Stimulated activated CD4-positive, alpha-beta T cell treated with anti-CD3 and anti-CD28 coated beads, Interleukin-4, amount 100 ng/mL, for 1 hour (primary cell): ENCODE measurements at places on chromosomes 4 and X.
A peak's percentile ranks its signal among the peaks of the same experiment; 100 is the strongest.

GRCh38 chr4:152462047-152462446 is 73.8 kb downstream of the FBXW7 start:
- DNase-seq: no peak

DNA sequence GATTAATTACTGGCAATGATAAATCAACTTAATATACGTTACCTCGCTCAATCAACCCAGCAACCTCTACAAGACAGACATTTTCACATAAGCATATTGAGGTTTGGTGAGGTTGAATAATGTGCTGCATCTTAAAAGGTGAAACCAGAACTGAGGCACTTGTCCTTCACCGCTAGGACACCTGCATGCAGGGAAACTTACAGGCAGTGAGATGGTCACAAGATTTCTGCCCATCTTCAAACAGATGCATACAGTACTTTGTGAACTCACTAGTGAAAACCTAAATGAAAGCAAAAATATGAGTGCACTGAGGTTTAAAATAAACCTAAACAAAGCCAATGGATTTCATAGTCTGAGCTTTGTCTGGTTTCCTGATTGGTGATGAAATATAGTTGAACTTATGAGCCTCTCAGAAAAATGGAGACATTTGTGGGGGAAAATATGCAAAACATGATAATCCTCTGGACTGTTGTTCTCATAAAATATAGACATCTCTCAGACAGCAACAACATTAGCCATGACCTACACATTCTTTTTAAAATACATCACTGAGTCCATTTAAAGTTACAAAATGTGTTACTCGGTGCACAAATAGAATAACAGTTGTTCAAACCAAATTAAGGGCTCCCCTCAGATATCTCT is 20.9 kb upstream of the PRSS12 start:
- no peak for DNase-seq

- no peak for DNase-seq
Observed at GRCh38 chr4:11367371-11367770, 61.3 kb downstream of the HS3ST1 start.

DNA sequence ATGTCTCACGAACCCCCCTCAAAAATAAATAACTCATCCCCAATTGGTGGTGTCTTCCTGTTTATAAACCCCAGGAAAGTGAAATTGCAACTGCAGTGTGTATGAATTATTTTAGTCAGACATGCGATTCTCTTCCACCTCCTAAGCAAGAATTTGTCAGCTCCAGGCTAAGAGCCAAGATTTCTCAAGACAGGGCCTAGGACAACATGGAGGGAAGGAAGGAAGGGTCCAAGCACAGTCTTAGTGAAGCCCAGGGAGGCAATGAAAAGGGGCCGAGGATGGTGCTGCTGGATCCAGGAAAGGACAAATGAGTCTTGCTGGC is 20.0 kb downstream of the SH3KBP1 start:
- DNase-seq: no peak

GRCh38 chr4:87567191-87567590 is 38.0 kb upstream of the SPARCL1 start:
- no peak for DNase-seq

GRCh38 chr4:101191302-101192098 is 155.8 kb downstream of the PPP3CA start:
- no peak for DNase-seq

DNA sequence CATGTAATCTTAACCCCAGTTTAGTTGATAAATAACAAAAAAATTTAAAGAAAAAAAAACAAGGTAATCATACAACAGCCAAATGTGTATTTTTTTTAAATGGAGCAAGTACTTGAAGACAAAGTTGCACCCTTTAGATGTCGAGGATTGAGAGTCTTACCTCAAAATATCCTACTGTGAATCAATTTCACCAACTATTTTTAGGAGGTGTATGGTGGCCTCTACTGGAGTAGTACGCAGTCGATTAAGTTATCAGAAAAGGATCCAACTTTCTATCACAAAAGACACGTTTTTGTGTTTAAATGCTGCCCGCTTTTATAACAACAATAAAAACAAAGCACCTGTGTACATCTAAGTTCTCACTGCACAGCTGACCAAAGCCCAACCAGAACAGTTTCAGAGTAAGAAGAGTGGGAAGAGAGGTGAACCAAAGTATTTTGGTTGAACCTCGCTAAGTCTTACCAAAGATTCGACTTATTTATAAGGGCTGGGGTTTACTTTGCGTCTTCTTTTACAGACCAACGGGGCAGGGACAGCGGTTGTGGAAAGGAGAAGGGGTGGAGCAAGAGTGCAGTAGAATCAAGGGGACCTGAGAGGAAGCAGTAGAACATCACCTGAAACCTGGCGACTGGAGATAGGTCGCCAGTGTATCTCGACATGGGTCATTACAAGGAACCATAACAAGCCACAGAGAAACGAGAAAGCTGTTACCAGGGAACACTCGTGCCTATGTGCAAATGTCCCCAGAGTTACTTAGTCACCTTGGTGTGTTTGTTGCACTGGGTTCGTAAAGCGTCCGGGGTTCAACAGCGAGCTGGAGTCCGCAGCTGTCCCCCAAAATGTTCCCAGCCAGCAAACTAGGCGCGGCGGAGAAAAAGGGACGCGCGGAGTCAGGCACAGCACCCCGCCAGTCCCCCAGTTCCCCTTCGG is 1.1 kb downstream of the RPS6KA6 start:
- DNase-seq: no peak

DNA sequence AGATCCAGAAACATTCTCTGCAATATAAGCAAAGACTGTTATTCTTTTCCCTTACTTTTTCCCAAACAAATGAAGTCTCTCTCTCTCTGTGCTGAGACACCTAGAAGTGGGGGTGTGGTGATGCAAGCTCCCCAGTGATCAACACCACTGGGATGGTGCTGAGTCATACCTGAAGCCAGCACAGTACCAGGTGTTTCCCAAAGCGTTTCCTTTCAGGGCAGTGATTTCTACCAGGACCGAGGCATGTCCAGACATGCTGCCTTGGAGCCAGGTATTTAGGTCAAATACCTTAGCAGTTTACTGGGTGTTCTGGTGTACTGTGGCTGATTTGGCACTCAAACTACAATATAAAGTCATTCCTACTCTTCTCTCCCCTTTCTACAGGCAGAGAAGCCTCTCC is 726.5 kb downstream of the FAM133A start:
- no peak for DNase-seq

- DNase-seq: no peak
Observed at GRCh38 chr4:168673476-168673875, 176.6 kb downstream of the PALLD start.

DNA sequence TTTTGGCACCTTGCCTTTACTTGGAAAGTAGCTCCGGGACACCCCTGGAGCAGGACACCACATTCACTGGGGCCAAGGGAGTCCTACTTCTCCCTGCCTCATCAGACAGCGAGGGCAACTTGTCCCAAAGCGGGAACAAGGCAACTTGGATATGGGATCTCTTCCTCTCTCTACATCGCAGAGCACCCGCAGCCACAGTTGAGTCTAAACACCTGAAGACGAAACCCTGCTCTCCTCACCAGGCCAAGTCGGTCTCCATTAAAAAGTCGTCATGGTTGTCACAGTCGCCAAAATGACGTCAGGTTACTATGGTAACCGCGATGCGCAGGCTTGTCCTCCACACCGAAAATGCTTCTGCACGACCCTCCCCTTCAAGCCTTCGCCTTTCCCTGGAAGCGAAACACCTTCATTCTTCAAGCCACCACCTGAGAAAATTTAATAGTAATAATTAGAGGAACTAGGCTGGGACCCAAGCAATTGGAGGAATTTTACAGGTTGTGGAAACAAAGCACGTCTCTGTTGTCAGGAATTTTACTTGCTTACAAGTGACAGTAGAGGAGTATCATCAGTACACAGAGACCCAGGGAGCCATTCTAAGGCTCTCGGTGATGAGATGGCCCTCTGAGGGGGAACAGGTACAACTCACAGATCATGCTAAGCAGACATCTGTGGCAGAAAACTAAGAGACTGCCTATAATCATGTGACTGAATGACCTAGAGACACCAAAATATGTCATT is 30.5 kb upstream of the TCEAL4 start:
- peak; percentile 55 for DNase-seq

DNA sequence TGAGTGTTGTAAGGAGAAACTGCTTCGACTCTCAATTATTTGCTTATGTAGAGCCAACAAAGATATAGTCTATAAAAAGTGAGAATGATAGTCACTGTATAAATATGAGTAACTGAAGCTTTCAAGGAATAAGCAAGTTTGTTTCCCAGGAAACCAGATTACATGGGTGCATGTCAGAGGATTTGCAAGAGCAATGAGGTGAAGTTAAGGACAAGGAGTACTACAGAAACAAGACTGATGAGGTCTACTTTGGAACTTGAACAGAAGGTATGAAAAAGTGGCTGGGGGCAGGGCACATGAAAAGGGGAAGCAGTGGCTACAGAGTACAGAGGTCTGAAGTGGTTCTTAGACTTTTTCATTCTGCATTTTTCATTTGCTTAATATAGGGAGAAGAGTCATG is 321.0 kb upstream of the CXXC4 start:
- DNase-seq: no peak

DNA sequence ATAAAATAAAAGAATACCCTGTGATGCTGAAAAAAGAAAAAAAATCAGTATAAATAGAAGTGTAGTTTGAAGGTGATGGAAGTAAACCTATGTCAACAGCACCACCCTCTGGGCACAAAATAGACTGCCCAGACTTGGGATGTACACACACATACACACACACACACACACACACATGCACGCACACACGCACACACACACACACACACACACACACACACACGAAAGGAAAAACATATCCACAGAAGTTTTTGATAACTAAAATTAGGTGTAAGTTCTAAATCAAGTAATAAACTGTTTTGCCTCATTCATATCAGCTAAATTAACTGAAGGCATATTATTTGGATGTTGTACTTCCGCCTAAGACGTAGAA is 40.5 kb downstream of the ANXA5 start:
- peak; percentile 10 for DNase-seq

- DNase-seq: no peak
Observed at GRCh38 chrX:44462850-44463249, 79.8 kb downstream of the FUNDC1 start.
